ENCODE measurements at places on chromosomes 11 and 22.

DNA sequence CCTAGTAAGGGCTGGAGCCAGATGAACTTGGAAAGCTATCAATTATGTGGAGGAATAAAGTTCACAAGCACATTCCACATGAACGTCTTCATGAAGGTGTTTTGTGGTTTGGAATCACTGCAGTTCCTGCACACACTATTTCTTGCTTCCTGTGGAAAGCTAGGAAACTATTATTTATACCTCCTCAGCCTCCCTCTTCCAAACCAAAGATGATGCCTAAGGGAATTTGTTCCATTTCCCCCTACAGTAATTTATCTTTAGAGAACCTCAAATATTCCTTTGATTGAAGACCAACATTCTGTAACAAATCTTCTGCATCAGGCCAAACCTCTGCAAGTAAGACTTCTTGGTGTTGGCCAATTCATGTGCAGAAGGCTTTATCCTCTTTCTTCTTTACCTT lies 115.8 kb upstream of the ARHGAP20 start:
- no peak for DNase-seq

DNA sequence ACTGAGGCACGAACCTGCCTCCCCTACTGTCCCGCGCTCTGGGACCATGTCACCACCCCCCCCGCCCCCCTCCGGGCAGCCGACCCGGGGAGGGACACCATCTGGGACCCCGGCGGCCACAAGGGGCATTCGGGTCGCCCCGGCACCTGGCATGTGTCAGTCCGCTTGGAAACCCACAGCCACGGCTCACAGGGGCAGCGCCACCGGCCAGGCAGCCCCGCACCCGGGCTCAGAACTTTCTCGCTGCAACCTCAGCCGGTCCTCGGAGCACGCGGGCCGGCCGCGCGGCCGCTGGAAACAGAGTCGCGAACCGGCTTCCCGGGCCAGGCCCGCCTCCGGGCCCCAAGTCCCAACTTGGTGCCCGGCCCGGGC lies 159.9 kb upstream of the GRK3 start:
- DNase-seq = no peak

DNA sequence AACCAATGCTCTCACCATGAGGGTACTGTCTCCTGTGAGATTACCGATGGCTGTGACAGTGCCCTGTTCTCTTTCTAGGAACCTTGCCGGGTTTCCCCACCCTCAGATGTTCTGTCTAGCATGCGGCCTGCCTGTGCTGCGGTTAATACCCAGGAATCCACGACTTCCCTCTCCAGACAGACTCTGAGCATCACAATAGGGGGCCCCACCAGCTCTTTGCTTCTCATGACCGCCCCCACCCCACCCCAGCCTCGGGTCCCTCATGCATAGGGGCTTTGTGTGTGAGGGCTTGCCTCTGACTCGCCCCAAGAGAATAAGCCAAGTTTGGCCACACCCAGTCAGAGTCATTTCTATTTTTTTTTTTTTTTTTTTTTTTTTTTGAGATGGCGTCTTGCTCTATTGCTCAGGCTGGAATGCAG lies 10.3 kb downstream of the PARVG start:
- no peak for DNase-seq

DNA sequence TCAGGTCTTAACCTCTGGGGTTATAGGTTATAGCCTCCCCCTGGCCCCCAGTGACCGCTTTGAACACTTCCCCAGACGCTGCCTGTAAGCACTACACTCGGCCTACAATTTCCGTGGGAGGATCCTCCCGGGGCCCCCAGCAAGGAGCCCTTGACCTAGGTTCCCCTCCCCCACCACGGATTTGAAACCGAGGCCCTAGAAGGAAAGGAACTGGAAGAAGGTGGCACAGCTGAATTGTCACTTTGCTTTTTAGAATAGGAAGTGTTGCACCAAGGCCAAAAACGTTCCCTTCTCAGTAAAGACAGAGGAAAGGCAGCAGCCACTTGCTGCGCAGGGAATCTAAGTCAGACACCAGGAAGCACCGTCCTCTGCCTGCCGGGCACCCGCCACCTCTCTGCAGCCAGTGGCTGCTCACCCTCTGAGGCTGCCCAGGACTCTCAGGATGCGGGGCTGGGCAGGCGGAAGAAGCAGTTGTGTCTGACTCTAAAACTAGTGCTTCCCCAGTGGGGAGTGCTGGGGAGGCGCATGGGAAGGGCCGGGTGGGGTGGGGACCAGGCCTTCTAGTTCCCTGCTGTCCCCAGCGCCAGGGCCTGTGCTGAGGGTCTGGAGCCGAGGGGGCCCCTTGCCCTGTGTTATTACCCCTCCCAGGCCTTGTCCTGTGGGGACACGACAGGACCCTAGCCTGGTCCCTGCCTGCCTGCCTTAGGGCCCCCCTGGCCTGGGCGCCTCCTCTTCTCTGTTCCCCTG lies 7.9 kb upstream of the FLRT1 start:
- no peak for DNase-seq

- DNase-seq = no peak
These were observed 597.2 kb downstream of the DLG2 start for GRCh38 chr11:85029964-85030363.

- no peak for DNase-seq
These were observed 123.4 kb downstream of the CTTN start for GRCh38 chr11:70521475-70522308.

GRCh38 chr11:75152651-75153427 lies 1.9 kb downstream of the SLCO2B1 start:
- no peak for DNase-seq

DNA sequence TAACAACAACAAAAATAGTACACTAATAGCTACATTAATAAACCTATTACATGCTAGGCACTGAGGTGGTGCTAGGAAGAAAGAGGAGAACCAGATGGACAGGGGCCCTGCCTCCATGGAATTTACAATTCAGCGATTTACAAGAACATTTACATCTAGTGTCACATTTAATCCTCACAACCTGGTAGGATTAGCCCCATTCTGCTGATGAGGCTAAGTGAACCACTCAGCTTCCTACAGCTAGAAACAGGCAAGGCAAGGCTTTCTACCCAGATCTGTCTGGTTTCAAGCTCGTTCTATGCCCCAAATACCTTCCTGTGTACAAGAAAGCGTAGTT lies 368.4 kb downstream of the BUD13 start:
- no peak for DNase-seq

GRCh38 chr22:40401981-40402406 lies 31.6 kb downstream of the SGSM3 start:
- DNase-seq = no peak

GRCh38 chr11:11250470-11250869 lies 102.6 kb downstream of the CSNK2A3 start:
- no peak for DNase-seq
